ENCODE measurements at places on chromosomes 4 and X.

- no peak for DNase-seq
These were observed 62.8 kb downstream of the FGF16 start for GRCh38 chrX:77510007-77510406.

GRCh38 chr4:13476915-13477314 is 7.2 kb downstream of the RAB28 start:
- no peak for DNase-seq

- no peak for DNase-seq
These were observed 244.8 kb upstream of the NEIL3 start for GRCh38 chr4:177064729-177065394.

GRCh38 chr4:108171339-108172230 is 2.9 kb upstream of the LEF1 start:
- DNase-seq, result no peak

DNA sequence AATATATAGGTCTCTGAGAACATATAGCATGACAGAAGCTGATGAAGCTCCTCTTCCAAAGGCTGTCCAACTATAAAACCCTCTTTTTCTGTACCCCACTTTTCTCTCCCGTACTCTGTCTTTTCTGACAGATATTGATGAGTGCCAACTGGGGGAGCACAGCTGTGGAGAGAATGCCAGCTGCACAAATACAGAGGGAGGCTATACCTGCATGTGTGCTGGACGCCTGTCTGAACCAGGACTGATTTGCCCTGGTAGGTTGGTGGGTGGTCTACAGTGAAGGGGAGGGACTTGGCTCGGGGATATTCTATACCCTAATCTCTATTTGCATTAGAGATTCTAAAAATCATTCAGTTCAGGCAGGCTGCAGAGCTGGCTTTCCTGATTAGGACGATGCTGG is 80.4 kb downstream of the EGF start:
- DNase-seq, result no peak

Measured in NCI-H187 (cell line).